ENCODE measurements at places on chromosomes 13 and 19.

DNA sequence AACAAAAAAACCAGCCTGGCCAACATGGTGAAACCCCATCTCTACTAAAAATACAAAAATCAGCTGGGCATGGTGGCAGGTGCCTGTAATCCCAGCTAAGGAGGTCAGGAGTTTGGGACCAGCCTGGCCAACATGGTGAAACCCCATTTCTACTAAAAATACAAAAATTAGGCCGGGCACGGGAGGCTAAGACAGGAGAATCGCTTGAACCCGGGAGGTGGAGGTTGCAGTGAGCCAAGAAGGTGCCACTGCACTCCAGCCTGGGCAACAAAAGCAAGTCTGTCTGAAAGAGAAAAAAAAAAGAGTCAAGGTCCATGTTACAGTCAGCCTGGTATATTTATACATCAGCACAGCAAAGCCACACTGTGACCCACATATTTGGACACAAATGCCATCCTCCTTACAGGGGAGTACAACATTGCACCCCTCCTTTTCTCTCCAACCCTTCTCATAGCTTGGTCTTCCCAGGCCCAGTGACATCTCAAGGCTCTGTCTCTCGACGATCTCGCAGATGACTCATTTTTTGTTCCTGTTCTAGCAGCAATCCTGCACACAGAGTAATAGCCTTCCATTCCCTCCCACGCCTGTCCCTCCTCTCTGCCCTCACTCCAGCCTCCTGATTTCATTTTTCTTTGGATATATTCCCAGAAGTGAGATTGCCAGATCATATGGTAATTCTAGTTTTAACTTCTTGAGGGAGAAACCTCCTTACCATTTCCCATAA, 21.0 kb upstream of the DPP9 start:
- H3K36me3 ChIP-seq, result no peaks in the 10 kb centered on the region
- no peaks in the 10 kb centered on the region for H3K4me1 ChIP-seq
- peaks cover 26% of the 10 kb centered on the region for H3K27me3 ChIP-seq
- no peak overlapping the region for H3K27ac ChIP-seq

DNA sequence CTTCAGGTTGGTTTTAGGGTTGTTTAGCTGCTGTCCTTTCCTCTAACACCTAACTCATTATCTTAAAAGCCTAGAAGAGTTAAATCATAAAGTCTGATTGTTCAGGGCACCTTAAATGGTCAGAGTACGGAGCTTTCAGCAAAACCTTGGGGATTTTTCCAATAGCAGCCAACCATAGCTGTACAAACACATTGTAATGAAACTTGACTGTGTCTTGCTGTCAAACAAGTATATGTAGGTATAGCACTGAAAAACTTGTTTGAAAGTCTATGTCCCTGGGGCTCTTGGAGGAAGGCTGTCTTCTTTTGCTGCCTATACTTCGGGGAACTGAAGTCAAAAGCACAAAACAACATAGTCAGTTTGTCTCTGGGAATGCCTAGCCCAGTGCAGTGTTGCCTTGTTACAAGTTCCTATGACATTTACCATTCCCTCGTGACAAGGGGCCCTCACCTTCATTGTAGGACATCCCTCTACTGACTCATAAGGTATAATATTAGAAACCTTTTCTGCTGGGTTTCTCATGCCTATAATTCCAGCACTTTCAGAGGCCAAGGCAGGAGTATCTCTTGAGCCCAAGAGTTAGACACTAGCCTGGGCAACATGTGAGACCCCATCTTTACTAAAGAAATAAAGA, 474.5 kb upstream of the NBEA start:
- H3K36me3 ChIP-seq, result no peaks in the 10 kb centered on the region
- no peak overlapping the region for H3K4me3 ChIP-seq
- H3K4me1 ChIP-seq, result no peaks in the 10 kb centered on the region
- no peak overlapping the region for H3K27ac ChIP-seq

DNA sequence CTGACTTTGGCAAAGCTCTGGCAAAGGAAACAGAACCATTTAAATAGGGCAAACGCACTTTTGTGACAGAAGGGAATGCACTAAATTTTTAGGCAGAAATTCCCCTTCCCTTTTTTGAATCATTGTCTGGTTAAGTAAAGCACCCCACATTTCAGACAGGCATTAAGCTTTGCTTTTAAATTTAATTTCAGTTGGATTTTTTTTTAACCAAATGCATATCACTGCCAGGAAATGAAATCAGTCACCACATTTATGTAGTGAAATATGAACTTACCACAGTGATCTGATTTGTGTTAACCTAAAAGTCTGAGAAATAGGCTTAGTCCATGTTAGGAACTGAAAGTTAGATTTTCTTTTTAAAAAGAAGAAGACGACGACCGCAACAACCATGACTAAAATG, 10.8 kb downstream of the GPR183 start:
- no peaks in the 10 kb centered on the region for H3K27me3 ChIP-seq
- peak; percentile 41 for DNase-seq
- peaks cover 44% of the 10 kb centered on the region for H3K36me3 ChIP-seq
- H3K4me1 ChIP-seq, result peaks cover 74% of the 10 kb centered on the region
- H3K4me3 ChIP-seq, result peak overlapping the region; percentile 58

- no peaks in the 10 kb centered on the region for H3K27me3 ChIP-seq
- H3K4me3 ChIP-seq, result no peak overlapping the region
- DNase-seq, result no peak
- no peaks in the 10 kb centered on the region for H3K36me3 ChIP-seq
- no peak overlapping the region for H3K27ac ChIP-seq
Measured at GRCh38 chr13:61546413-61546812, 130.8 kb upstream of the PCDH20 start.

Data from activated CD8-positive, alpha-beta T cell treated with anti-CD3 and anti-CD28 coated beads for 36 hours (primary cell).